Mucosa of descending colon (tissue), 3 donors: ENCODE measurements at places on chromosomes 11 and 22.

GRCh38 chr11:112748713-112749543 lies 212.3 kb upstream of the NCAM1 start:
- no peak for DNase-seq

- DNase-seq, result no peak
Observed at GRCh38 chr22:19666673-19667593, 47.4 kb upstream of the SEPTIN5 start.

DNA sequence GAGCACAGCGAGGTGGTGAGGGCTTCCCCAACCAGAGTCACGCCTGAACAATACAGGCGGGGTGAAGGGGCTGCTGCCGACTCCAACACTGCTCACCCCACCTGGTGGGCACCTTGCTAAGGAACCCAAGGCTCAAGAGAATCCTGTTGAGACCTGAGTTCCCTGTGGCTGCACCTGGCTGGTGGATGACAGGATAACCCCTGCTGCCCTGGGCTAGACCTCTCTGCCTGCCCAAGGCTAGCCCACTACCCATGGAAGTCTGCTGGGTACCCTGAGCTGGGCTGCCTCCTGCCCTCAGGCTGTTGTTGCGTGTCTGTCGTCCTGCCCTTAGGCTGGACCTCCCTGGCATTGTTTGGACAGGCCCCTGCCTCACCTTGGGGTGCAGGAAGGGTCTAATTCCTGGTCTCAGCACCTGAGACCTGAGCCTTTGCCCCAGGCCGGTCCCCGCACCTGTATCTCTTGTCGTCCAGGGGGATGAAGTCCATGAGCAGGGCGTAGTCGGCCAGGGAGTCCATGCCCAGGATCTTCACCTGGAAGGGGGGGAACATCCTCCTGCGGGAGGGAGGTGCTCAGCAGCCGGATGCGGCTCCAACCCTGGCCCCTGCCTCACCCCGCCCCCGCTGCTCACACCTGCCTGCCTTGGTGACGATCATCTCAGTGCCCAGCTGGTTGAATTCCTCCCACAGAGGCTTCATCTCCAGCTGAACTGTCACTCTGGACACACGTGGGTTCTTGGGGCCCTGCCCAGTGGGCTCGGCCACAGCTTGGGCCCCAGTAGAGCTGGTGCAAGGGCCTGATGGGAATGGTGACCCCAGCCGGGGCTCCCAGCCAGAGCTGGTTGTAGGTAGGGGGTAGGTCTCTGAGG lies 4.9 kb upstream of the NUDT8 start:
- DNase-seq, result peak; percentile 83

GRCh38 chr11:123357353-123357989 lies 72.6 kb upstream of the GRAMD1B start:
- DNase-seq, result no peak

GRCh38 chr11:18776324-18776723 lies 15.3 kb downstream of the PTPN5 start:
- DNase-seq, result no peak

DNA sequence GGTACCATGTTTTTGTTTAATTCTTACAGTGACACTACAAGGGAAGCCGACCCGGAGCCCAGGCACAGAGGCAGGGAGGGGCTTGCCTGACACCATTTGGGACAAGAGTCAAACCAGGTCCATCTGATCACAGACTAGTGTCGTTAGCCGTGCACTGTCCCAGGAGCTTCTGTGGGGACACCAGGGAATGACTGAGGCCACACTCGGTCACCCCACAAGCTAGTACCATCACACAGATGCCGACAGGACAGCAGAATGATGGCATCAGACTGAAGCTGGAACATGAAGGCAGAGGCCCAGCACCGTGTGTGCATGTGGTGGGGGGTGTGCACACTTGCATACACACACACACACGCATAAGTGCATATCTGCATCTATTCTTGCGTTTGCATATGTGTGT lies 61.5 kb upstream of the NECTIN1 start:
- no peak for DNase-seq

DNA sequence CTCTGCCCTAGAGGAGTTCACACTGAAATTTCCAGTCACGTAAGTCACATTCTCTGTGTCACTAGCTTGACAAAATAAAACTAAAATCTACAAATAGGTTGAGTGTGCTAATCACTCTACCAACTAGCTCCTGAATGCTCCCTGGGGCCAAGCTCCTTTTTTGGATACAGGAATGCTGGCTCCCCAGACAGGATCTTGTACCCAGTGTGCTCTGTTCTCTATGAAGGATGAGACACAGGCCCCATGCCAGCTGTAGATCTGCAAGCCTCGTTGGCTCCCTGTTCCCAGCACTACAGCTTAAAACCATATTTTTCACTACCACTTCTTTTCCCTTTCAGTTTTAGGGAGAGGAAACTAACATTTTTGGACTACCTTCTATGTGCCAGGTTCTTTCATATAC lies 3.7 kb upstream of the IPO7 start:
- DNase-seq, result no peak

DNA sequence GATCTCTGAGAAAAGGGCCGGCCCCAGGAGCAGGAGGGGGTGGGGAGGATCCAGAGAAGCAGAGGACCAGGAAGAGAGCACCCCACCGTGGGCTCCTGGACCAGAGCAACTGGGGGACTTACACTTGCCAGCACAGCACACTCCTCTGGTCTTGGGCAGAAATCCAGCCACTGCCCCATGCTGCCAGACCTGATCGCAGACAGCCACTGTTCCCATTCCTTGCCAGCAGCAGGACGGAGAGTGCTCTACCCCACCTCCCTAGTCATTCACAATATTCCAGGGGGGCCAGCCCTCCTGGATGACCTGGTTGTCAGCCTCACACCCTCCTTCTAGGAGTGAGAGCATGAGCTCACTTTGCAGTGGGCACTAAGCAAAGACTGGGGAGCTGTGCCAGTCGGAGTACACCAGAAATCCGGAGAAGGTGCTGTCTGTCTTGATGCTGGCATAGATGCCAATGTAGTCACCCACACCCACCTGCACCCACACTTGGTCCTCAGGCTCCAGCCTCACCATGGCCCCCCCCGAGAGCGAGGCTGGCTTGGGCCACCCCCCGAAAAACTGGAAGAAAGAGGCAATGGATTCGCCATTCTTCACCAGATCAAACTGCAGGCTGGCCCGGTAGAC lies 1.6 kb downstream of the C1QTNF5 start:
- DNase-seq, result no peak

DNA sequence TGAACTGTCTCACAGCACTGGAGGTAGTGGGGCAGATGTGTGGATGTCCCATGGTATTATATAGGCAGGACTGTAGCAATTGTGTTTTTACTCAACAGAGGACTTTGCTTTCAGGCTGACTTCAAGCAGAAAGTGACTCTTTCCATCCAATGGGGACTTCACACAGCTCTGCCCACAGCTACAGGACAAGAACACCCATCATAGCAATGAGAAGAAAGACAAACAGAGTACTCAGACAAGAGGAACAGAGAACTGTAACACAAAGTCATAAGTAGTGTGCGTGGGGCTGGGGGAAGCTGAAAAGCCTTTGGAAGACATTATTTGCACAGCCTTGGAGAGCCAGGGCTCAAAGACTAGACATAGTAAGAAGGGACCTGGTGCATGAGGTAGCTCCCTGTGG lies 70.3 kb downstream of the CCDC81 start:
- no peak for DNase-seq

DNA sequence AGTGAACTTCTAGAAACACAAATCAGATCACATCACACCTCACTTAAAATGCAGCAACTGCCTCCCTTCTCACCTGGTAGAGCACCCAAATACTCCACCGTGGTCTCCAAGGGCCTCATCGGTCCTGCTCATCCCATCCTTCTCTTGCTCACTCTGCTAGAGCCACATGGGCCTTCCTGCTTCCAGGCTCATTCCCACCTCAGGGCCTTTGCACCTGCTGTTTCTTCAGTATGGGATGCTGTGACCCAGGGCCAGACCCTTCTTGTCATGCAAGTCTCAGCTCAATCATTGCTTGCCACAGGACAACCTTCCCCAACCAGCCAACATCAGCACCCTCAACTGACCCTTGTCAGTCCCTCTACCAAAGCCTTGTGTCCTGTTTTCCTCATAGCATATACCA lies 124.9 kb downstream of the GALNT18 start:
- no peak for DNase-seq

GRCh38 chr11:112886434-112887370 lies 74.5 kb upstream of the NCAM1 start:
- no peak for DNase-seq

- DNase-seq, result no peak
Observed at GRCh38 chr11:70532731-70533130, 134.4 kb downstream of the CTTN start.
